SK-N-SH (cell line): ENCODE measurements at places on chromosomes 7 and 10. TPM values are rescaled to one million over a fixed set of nuclear protein-coding genes. Genes with fewer than 3 reads are reported as not detected.

Gene COPS6
- 413 and 435 TPM in 2 replicates for polyA plus RNA-seq

Gene PAX4
- not detected in 2 replicates for polyA plus RNA-seq

Gene CCDC3
- polyA plus RNA-seq, result 0.02 and 0.05 TPM in 2 replicates

Gene RADIL
- 3.5 and 4.3 TPM in 2 replicates for polyA plus RNA-seq

Gene POU6F2
- polyA plus RNA-seq, result under 0.01 TPM in 1 of 2 replicates, not detected in the other

Gene HK1
- 32.0 and 38.7 TPM in 2 replicates for polyA plus RNA-seq

Gene HTR7
- 0.16 and 0.24 TPM in 2 replicates for polyA plus RNA-seq

Gene RPEL1
- 0.08 TPM in 1 of 2 replicates, not detected in the other for polyA plus RNA-seq

Gene ANKRD61
- 0.50 and 0.53 TPM in 2 replicates for polyA plus RNA-seq
